Fibroblast of the conjunctiva (primary cell): ENCODE measurements at places on chromosomes 1 and 21.

- DNase-seq, result no peak
Observed at GRCh38 chr1:99438656-99439230, 174.5 kb downstream of the PLPPR4 start.

- DNase-seq, result no peak
Observed at GRCh38 chr1:202279806-202280205, 61.9 kb downstream of the UBE2T start.

- no peak for DNase-seq
Observed at GRCh38 chr1:23217421-23218115, at the start of gene HTR1D. Gene HTR1D, minus strand, starts transcription at chr1:23217502. Its CDS starts 23,283 bp downstream, at chr1:23194219.

DNA sequence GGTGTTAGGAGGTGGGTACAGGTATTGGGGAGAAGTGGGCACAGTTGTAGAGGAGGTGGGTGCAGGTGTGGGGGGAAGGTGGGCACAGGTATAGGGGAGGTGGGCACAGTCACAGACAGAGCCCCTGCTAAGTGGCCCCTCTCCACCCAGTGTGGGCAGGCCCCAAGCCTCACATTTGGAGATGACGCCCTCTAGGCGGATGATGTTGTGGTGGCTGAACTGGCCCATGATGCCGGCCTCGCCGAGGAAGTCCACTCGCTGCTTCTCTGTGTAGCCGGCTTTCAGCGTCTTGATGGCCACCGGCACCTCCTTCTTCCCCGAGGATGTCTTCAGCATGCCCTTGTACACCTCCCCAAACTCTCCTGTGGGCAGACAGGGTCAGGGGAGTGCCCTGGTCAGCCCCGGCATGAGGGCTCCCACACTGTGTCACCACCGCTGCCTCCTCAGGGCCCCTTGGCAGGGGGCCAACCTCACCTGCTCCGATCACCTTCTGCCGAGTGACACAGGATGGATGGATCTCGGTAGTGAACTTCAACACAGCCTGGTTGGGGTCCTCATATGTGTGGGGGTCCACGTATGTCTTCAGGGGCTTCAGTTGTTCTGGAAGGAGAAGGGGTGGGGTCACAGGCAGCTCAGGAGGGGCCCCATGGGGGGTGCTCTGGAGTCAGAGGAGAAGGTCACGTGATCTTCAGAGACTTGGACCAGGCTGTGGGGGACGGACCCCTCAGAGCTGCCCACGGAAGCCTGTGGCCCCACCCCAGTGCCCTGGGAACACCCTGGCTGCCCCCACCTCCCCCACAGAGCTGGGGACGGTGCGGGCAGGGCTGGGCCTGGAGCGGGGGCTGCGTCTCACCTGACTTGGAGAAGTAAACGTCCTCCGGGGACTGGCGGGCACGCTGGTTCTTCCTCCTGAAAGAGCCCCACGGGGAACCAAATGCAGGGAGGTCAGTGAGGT, 22.6 kb downstream of the EPHA2 start:
- no peak for DNase-seq

- no peak for DNase-seq
Observed at GRCh38 chr1:89615676-89616598, 17.0 kb upstream of the LRRC8C start.

GRCh38 chr1:77382366-77382765, 100.5 kb downstream of the AK5 start:
- DNase-seq, result no peak

DNA sequence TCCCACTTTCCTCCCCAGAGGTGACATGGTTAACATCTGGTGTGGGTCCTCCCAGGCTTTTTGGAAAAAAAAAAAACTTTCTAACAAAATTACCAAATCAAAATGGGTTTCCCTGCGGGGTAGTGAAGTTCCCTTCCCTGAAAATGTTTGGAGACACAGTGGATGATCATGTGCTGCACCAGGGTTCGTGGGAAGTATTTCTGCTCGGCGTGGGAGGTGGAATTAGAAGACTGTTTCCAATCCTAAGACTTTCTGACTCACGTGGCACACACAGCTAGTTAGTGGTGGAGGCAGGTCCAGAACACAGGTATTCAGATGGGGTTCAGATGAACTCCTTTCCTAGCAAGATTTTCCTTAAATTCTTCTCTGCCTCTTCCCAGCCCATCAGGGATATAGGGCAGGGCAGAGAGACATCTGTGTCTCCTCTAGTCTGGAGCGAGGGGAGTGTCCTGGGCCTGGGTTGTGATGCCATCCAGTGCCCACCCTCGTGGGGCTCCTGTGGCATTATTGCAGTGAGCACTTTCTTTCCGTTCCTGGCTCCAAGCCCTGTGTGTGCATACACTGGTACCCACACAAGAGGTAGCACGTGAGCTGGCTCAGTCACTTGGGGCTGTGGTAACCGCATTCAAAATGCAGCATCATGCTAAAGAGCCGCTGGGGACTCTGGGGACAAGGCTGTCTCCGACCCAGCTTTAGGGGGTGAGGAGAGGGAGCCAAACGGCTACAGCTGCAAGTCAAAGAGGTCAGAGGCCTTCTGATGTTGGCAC, 27.5 kb downstream of the KCNC4 start:
- DNase-seq, result no peak
